ENCODE measurements at places on chromosomes 16 and 17.

DNA sequence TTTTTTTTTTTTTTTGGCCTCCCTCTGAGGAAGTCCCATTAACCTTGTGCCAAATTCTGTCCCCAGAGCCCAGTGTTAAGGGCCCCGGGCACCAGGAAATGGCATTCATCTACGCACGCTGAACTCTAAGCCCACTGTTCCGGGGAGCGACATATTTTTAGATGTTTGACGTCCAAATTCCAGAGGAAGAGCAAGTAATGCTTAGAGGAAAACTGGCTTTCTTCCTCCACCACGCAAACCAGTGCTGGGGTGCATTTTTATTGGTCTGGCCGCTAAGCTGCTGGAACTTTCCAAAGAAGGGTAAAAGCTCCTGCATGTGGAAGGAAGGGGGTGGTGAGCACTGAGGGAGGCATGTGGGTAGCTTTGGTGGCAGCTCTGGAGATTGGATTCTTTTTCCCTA lies 8.3 kb downstream of the WFDC1 start:
- DNase-seq, result peak; percentile 70

GRCh38 chr17:40068584-40068916 lies 5.8 kb downstream of the THRA start:
- no peak for DNase-seq

GRCh38 chr17:69854225-69854780 lies 220.7 kb upstream of the KCNJ16 start:
- no peak for DNase-seq

GRCh38 chr17:38561416-38562214 lies 44.1 kb downstream of the SRCIN1 start:
- DNase-seq, result no peak

DNA sequence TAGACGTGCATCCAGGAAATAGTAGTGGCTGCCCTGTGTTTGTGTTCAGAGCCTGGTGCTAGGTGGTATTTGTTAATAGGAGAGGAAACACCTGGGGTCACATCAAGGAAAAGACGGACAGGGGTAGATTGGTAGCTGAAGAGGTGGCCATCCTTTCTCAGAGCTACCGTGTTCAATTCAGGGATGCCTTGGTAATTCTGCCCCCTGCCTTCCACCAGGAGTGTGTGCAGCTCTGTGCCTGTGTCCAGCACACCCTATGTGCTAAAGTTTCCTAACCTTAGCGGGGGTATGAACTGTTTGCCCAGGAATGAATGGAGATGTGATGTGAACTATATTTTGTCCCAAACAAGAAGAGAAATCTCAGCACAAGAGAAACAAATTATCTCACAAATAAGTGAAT lies 174.1 kb upstream of the MPHOSPH6 start:
- DNase-seq, result peak; percentile 59

Measured in stomach (tissue), 19 donors.